ENCODE measurements at places on chromosomes 5 and 9. TPM values are rescaled to one million over a fixed set of nuclear protein-coding genes. Genes with fewer than 3 reads are reported as not detected.
A peak's percentile ranks its signal among the peaks of the same experiment; 100 is the strongest.

Gene FBXO38
- 121 TPM for total RNA-seq

Gene CCL21
- total RNA-seq, result 9.3 TPM

GRCh38 chr5:59582746-59583145 lies 310.8 kb downstream of the PDE4D start:
- no peak for DNase-seq
- H3K27ac ChIP-seq, result no peak overlapping the region
- H3K4me1 ChIP-seq, result peaks cover under 1% of the 10 kb centered on the region
- H3K36me3 ChIP-seq, result no peaks in the 10 kb centered on the region
- H3K4me3 ChIP-seq, result no peak overlapping the region
- H3K27me3 ChIP-seq, result no peaks in the 10 kb centered on the region

GRCh38 chr9:32326146-32326545 lies 58.3 kb upstream of the ACO1 start:
- no peak overlapping the region for H3K27ac ChIP-seq
- no peaks in the 10 kb centered on the region for H3K4me1 ChIP-seq
- no peaks in the 10 kb centered on the region for H3K36me3 ChIP-seq
- DNase-seq, result no peak

- no peak overlapping the region for H3K27ac ChIP-seq
- H3K4me1 ChIP-seq, result no peaks in the 10 kb centered on the region
- DNase-seq, result no peak
- no peaks in the 10 kb centered on the region for H3K36me3 ChIP-seq
- H3K4me3 ChIP-seq, result no peak overlapping the region
Observed at GRCh38 chr5:110441035-110441434, 285.4 kb downstream of the TMEM232 start.

- no peaks in the 10 kb centered on the region for H3K4me1 ChIP-seq
- H3K36me3 ChIP-seq, result no peaks in the 10 kb centered on the region
- H3K27me3 ChIP-seq, result no peaks in the 10 kb centered on the region
Observed at GRCh38 chr9:119768266-119768665, 399.0 kb upstream of the BRINP1 start.

Gene SCGB3A1
- total RNA-seq, result not detected

Gene TPRN
- 5.6 TPM for total RNA-seq

Gene PCDHB2
- total RNA-seq, result 4.6 TPM

DNA sequence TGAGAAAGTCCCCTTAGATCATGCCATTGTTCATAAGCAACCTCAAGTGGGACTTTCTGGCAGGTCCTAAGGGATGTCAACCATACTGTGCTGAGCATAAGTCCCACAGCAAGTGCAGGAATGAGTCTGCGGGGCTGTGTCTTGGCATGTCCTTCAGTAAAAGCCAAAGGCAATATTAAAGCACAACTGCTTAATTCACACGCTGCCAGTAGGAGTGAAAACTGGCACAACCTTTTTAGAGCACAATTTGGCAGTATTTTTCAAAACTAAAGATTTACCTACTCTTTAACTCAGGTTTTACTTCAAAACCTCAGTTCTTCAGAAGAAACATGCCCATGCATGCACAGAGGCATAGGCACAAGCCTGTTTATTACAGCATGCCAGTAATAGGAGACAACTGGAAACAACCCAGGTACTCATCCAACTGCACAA lies 24.4 kb upstream of the SMAD5 start:
- H3K4me3 ChIP-seq, result no peak overlapping the region
- no peak overlapping the region for H3K27ac ChIP-seq
- no peaks in the 10 kb centered on the region for H3K27me3 ChIP-seq

Gene CXXC5
- 62.5 TPM for total RNA-seq

- no peaks in the 10 kb centered on the region for H3K4me1 ChIP-seq
- H3K27ac ChIP-seq, result no peak overlapping the region
Observed at GRCh38 chr9:91137391-91137790, 224.3 kb downstream of the AUH start.

DNA sequence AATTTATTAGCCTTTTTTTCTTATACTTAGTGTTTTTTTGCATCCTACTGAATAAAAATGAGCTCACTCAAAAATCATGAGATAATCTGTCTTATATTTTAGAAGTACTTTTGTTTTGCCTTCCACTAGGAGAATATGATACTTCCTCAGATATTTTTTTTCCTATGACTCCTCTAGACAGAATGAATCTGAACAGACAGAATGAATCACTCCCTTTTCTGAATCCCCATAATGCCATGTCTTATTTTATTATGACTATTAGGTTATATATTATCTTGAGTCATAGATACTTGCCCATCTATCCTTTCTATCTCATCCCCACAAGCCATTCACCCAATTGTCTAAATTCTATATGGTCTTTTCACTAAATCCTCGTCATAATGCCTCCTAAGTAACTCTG lies 134.6 kb downstream of the BRINP1 start:
- DNase-seq, result no peak
- H3K27ac ChIP-seq, result no peak overlapping the region
- no peaks in the 10 kb centered on the region for H3K27me3 ChIP-seq
- H3K4me1 ChIP-seq, result no peaks in the 10 kb centered on the region
- no peaks in the 10 kb centered on the region for H3K36me3 ChIP-seq
- H3K4me3 ChIP-seq, result no peak overlapping the region

Gene C7
- total RNA-seq, result 105 TPM

GRCh38 chr9:114390952-114391351 lies 3.2 kb upstream of the AKNA start:
- no peak for DNase-seq
- H3K4me3 ChIP-seq, result no peak overlapping the region
- H3K36me3 ChIP-seq, result no peaks in the 10 kb centered on the region
- H3K27ac ChIP-seq, result peak overlapping the region; percentile 95
- peaks cover 30% of the 10 kb centered on the region for H3K4me1 ChIP-seq

Gene TSSK1B
- not detected for total RNA-seq

Gene ENC1
- 7.7 TPM for total RNA-seq

GRCh38 chr9:14277244-14277643 lies 36.7 kb downstream of the NFIB start:
- no peak for DNase-seq
- H3K27me3 ChIP-seq, result no peaks in the 10 kb centered on the region
- peak overlapping the region; percentile 30 for H3K4me3 ChIP-seq
- H3K27ac ChIP-seq, result no peak overlapping the region

Gene PRR16
- total RNA-seq, result 25.5 TPM

Gene WDR38
- total RNA-seq, result not detected

Gene PCDHGA2
- total RNA-seq, result 8.5 TPM

DNA sequence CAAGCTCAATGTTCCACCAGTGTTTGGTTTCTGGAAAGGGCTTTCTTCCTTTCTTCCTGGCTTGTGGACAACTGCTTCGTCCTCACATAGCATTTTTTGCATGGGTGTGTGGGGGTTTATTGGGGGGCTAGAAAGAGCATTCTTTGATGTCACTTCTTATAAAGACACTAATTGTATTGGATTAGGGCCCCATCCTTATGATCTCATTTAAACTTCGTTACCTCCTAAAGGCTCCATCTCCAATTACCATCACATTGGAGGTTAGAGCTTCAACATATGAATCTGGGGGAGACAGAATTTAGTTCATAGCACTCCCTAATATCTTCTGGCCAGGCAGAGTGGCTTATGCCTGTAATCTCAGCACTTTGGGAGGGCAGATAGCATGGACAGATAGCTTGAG lies 6.1 kb upstream of the MACROH2A1 start:
- H3K36me3 ChIP-seq, result no peaks in the 10 kb centered on the region
- no peak for DNase-seq
- H3K27me3 ChIP-seq, result no peaks in the 10 kb centered on the region
- no peaks in the 10 kb centered on the region for H3K4me1 ChIP-seq
- H3K4me3 ChIP-seq, result no peak overlapping the region

- H3K4me1 ChIP-seq, result peaks cover 11% of the 10 kb centered on the region
- H3K27ac ChIP-seq, result no peak overlapping the region
- no peak for DNase-seq
Observed at GRCh38 chr5:107413754-107414153, 257.0 kb downstream of the EFNA5 start.

GRCh38 chr5:72351376-72351775 lies 31.2 kb downstream of the PTCD2 start:
- no peaks in the 10 kb centered on the region for H3K27me3 ChIP-seq
- DNase-seq, result no peak
- H3K4me3 ChIP-seq, result no peak overlapping the region

DNA sequence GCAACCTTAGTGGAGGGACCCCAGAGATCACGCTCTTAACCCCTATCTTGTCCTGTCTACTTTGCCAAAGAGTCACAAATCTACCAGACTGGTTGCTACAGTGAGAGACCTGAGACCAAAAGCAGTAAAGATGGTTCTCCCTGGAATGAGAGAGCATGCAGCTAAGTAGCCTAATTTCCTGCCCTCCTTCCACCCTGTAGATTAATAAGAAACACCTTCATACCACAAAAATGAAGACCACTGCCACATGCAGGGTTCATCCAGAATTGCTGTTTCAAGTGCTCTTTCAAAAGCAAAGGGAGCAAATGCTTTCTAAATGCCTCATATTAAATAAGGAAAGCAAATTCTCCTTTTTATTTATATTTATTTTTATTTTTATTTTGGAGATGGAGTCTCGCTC lies 119.1 kb downstream of the UGCG start:
- no peaks in the 10 kb centered on the region for H3K36me3 ChIP-seq
- no peak overlapping the region for H3K4me3 ChIP-seq
- no peak for DNase-seq
- no peaks in the 10 kb centered on the region for H3K27me3 ChIP-seq

DNA sequence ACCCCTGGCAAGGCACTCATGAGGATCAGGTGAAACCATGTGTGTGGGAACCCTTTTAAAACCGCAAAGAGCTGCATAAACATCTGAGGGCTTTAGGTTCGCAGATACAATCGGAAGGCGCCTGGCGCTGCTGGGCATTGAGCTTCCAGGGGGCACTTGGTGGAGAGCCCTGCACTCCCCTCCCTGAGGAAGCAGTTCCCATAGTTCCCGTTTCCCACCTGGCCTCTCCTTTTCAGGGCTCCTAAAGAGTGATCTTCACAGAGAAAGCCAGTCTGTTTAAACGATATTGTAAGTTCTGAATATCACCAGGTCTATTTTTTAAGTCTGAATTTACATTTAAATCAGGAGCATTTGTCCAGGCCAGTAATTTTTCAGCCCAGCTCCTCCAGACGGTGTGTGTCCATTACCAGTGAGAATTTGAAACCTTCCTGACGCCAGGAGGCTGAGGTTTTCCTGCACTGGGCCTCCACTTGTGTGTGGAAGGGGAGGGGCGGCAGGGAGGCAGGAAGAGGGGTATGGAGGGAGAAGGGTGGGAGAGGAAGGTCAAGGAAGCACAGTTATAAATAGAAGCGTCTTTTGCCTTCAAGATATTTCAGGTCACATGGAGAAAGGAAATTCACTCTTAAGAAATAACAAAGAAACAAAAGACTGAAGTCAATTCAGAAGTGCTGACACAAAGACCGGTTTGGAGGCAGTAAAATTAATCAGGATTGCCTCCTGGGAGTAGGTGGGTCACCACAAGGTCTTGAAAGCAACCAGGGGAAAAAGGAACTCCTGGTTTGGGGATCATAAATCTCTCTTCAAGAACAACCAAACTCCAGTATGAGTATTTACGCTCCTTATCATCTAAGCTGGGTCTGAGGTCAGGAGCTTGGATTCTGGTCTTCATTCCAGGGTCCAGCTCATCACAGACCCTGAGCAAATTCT lies 14.3 kb upstream of the MGAT1 start:
- no peaks in the 10 kb centered on the region for H3K36me3 ChIP-seq
- H3K4me3 ChIP-seq, result no peak overlapping the region
- no peaks in the 10 kb centered on the region for H3K27me3 ChIP-seq
- DNase-seq, result no peak

Gene FREM1
- 9.9 TPM for total RNA-seq

Gene SNAPC3
- 39.4 TPM for total RNA-seq

DNA sequence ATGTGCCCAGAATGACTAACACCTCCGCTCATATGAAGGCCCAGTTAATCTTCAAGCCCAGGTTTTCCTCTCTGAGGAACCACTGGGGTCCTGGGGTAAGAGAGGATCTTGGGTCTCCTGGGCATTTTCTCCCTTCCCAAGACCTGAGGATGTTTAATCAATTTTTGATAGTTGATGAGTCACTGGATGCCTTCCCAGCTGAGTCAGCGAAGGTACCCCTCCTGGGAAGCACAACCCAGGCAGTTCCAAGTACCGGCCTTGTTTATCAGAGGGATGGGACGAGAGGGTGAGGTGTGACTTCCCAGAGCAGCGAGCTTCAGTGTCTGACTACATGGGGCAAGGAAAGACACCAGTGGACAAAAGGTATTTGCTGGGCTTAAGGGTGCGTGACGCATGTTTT lies 119.6 kb upstream of the IL12B start:
- DNase-seq, result no peak
- no peak overlapping the region for H3K4me3 ChIP-seq
- no peaks in the 10 kb centered on the region for H3K36me3 ChIP-seq
- no peak overlapping the region for H3K27ac ChIP-seq
- H3K27me3 ChIP-seq, result no peaks in the 10 kb centered on the region

- no peak overlapping the region for H3K4me3 ChIP-seq
- H3K27ac ChIP-seq, result no peak overlapping the region
- H3K27me3 ChIP-seq, result no peaks in the 10 kb centered on the region
- H3K4me1 ChIP-seq, result no peaks in the 10 kb centered on the region
- no peaks in the 10 kb centered on the region for H3K36me3 ChIP-seq
Observed at GRCh38 chr9:134851020-134851419, 29.6 kb upstream of the FCN2 start.
